A549 treated with dexamethasone at 1 μM for 4 hours (cell line): ENCODE measurements at places on chromosomes 16 and 17. TPM values are rescaled to one million over a fixed set of nuclear protein-coding genes. Genes with fewer than 3 reads are reported as not detected.

TVP23A gene
- total RNA-seq: 0.07 to 0.36 TPM (median 0.21 TPM) in 5 replicates

CMIP gene
- 91.3 to 146 TPM (median 128 TPM) in 5 replicates for total RNA-seq

SERPINF2 gene
- 3.8 to 4.6 TPM (median 4.2 TPM) in 5 replicates for total RNA-seq

KRTAP1-5 gene
- not detected in 5 replicates for total RNA-seq
